ENCODE measurements at places on chromosomes 1 and 21.

DNA sequence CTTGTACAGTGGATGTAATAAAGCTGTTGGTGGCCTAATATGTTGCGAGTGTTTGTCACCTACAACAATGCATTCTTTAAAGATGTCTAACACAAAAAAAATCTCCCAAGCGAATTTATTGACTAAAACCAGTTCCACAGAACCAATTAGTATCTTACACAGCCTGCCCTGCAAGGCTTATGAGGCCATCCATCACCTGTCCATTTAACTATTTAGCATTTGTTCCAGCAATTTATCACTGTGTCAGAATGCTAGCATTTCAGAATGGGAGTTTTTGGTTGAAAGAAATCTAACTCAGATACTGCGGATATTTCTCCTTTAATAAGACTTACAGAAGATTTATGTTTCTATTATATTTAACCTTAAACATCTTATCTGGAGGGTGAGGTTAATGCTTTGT lies 831.1 kb upstream of the PRMT6 start:
- no peak for DNase-seq

DNA sequence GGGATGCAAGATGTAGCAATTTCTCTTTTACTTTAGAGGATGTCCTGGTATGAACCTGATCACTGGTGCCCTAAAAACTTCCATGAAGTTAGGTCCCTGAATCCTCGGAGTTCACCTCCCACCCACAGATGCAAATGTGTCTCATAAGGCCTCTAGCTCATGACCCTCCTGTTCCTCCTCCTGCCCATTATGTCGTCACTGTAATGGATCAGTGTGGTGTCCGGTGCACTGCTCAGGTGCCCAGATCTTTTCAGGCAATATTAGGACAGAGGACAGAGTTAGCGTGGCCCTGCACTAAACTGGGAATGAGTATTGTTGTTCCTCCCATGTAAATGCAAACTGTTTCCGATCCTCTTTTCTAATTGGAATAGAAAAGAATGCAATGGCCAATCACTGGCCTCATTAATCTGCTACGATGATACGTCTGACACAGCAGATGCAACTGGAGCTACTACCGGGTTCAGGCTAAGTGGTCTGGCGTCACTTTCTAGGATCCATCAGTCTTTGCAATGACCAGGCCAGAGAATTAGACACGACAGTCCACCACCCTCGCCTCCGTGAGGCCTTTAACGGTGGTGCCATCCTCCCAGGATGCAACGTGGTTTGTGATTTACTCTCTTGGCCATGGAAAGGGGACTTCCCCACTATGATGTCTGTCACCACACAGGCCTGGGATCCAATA lies 3.4 kb upstream of the COL6A2 start:
- DNase-seq: no peak

GRCh38 chr21:42630626-42631025 lies 22.8 kb upstream of the PDE9A start:
- DNase-seq: no peak

DNA sequence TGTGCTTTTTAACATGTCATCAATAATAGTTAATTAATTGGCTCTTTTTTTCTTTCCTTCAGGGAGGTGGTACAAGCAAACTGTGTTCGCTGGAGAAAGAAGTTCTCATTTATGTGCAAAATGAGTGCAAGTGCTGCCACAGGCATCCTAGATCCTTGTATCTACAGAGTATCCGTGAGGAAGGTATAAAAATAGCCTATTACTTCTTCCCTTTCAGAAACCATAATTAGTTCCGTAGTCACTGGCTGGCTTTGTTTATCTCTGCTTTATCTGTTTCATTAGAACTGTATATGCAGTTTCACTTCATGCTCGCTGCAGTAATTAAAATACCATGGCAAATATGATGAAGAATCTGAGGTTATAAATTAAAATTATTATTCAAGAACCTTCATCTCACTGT lies 40.6 kb downstream of the EEIG2 start:
- no peak for DNase-seq

- no peak for DNase-seq
Observed at GRCh38 chr1:10378081-10378841, 20.6 kb upstream of the PGD start.

DNA sequence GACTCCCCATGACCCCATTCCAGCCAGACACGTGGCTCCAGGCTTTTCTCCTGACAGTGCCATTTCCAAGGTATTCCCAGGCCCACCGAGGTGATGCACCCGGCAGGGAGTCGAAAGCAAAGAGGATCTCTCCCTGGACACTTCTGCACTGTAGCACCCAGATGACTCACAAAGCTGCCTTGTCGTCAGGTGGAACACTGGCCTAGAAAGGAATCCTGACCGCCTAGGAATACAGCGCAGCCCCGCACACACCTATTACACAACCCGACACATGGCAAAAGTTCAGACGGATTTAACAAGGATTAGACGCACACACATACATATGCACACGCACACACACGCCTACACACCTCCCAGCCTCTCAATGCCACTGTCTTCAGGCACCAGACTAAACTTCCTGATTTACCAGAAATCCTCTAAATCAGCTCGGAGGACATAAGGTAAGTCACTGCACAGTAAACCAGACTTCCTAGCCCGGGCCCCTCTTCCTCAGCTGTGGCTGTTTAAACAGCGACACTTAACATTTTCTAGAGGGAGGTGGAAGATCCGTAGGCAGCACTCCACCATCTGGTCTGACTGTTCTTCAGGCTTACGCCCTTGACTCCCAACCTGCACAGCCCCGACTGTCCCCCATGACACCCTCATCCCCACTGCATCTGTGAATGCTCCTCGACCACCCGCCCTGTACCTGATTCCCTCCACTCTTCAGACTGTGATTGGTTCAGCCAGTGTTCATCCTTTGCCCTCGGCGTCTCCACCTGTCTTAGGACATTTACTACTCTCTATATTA lies 12.7 kb downstream of the FAM89A start:
- no peak for DNase-seq

DNA sequence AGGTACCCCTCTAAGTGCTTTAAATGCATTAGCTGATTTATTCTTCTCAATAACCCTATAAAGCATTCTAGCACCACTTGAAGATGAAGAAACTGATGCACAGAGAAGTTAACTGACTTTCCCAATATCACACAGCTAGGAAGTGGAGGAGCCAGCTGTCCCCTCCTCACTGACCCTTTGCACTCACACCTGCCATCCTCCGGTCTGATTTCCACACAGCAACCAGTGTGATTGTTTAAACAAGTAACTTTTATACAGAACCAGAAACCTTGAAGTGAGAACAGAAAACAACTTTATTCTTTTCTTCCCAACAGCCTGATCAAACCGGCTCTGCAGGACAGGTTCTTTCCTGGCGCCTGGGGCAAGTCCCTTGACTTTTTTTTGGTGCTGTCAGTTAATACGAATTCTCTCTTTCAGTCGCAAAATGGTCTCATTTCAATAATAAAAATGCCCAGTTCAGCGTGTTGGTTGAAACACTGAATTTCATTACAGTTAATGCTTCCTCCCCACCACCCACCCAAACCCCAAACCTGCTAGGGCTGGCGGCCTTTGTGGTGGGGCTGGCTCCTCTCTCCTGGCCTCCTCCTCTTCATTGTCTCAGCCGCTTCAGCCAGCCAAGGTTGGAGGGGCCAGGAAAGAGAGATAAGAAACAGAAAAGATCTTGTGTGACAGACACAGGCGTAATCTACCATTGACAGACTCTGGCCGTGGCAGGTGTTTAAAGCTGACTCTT lies 26.4 kb upstream of the EEIG2 start:
- no peak for DNase-seq

DNA sequence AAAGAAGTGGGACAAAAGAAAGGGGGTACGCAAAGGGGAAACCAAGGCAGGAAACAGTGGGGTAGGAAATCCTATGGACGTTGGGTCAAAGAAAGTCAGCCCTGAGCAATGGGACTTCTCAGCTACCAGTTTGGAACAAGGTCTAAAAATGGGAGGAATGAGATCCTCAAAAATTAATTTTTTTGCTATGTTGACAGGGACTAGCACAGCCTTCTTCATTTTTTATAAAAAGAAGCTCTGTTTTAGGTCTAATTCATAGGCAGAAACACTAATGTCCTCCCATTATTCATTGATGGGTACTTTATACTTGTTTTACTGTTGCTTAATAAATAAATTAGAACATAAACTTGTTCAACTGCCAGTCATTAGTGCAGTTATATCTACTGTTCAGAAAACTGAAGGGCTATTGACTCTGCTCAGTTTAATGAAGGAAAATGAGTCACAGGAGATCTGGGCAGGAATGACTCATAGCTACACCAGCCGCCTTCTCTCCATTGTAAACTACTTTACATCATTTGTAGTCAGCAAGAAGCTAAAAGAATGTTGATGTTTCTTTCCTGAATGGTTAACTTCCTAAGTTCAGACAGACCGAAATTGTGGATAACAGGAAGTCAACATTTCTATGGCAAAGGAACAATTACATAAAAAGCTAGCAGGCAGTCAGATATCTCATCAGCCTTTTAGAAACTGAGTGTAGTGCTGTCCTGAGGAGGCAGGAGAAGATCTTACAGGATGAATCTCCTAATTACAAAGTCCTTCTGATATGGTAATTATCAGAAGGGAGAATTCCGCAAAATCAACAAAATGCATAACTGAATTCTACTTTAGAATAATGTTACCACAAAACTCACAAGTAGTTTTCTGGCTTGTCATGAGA lies 356.4 kb upstream of the PKN2 start:
- DNase-seq: no peak

DNA sequence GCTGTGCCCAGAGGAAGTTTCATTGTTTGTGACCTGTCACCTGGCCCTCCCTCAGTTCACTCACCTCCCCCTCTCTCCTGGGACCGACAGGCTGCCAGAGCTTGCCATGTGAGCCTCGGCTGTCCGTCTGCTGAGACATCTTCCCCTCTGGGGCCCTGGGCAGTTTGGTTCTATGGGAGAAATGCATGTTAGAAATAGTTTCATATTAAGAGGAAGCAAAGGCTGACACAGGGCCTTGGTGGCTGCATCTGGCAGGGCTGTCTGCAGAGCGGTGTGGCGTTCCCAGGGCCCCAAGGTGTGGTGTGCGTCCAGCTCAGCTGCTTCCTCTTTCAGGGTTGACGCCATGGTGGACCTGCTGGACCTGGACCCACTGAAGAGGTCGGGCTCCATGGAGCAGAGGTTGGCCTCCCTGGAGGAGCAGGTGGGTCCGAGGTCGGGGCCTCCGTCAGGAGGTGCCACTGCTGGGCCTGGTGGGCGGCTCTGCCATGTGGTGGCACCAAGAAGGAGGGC lies 31.9 kb upstream of the LRRC3 start:
- DNase-seq: no peak

- peak; percentile 65 for DNase-seq
Observed at GRCh38 chr1:17125756-17126237, 6.5 kb upstream of the PADI2 start.

DNA sequence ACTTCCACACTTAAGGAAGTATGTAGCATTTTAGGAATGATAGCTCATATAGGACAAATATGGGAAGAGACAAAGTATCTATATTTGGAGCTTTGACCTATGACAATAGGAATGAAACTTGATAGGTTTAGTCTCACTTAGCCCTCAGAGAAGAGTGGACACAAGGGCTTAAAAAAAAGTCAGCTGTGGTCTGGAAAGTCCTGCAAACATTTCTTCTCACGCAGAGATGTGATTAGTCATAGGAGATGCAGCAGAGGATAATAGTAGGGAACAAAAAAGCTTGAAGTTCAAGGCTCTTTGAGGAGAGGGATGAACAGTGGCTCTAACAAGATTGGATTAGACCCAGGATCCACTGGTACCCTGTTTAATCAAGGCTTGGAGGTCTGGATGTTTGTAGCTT lies 14.8 kb upstream of the RNF220 start:
- DNase-seq: no peak

GRCh38 chr1:113007706-113008364 lies 51.8 kb upstream of the SLC16A1 start:
- DNase-seq: no peak

DNA sequence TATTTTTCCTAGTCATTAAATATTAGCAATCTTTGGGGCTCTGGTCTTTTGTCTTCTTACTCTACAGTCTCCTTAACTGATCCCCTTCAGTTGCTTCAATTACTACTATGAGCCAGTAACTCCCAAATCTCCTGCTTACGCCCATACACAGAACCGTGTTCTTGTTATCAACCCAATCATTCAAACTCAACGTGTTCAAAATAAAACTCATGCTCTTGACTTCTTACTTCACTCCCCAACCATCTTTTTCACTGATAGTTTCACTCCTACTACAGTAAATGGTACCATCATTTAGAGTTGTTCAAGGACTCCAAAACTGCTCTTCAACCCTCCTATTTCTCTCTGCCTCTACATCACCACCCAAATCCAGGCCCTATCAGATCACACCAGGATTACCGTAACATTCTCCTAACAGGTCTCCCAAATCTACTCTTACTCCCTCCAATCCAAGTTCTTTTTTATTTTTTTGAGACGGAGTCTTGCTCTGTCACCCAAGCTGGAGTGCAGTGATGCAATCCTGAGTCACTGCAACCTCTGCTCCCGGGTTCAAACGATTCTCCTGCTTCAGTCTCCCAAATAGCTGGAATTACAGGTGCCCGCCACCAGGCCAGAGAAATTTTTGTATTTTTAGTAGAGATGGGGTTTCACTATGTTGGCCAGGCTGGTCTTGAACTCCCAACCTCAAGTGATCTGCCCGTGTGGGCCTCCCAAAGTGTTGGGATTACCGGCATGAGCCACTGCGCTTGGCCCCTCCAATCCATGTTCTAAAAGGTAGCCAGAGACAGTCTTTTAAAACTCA lies 3.0 kb downstream of the YARS1 start:
- no peak for DNase-seq

DNA sequence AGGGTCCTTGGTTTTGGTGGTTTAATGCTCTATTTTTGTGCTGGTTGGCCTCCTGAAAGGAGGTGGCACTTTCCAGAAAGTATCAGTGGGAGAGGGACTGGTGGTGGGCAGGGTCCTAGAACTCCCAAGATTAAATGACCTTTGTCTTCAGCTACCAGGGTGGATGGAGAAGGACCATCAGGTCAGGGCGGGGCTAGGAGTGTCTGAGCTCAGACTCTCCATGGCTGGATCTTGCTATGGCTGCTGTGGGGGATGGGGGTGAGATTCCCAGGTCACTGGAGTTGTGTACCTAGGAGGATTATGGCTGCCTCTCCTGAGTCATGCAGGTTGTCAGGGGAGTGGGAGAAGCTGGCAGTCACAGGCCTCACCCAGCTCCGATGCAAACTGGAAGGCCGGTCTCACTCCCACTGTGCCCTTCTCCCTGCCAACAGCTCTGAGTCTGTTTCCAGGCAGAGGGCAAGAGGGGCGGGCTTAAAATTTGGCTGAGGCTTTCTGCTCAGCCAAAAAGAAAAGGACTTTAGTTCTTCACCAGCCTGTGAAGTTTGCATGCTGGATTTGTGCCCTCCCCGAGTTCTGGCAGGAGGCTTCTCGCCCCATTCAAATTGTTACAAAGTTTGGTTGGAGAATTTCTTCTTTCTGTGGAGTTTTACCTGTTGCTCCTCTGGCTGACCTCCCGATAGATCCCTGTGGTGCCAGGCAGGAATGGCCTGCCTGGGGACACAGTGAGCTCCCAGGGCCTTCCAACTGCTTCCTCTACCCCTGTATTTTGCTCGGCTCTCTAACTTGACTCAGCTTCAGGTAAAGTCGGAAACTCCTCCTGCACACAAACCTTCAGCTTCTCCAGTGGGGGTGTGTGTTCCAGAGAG lies 13.1 kb upstream of the KYAT3 start:
- no peak for DNase-seq

Measured in activated effector memory CD4-positive, alpha-beta T cell treated with Interleukin-2 at 50 U/mL for 16 hours (primary cell).